ENCODE measurements at places on chromosomes 1 and 21.

DNA sequence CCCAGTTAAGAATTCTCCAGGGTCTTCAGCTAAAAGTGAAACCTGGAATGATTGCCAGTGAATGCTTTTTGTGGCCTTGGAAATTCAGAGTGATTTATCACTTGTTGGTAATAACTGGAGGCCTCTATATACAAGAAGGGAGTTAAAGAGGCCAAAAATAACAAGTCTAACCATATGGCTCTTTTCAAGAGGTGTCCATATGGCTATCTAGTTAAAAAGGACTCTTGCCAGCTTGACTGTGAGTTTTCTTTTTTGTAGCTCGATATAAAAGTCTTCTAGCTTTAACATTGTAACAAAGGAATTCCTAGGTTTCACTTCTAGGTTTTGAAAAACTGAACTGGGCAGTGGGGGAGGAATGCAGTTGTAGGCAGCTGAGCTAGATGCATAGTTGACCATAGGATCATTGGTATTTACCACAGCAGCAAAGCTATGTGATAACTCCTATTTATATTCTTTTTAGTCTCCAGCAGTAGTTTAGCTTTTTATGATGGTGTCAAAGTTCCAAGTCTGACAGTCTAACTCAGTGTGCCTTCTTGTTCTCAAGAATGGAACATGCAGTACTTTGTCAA is 44.4 kb downstream of the CACHD1 start:
- no peak for DNase-seq

GRCh38 chr1:58848818-58849411 is 65.1 kb upstream of the JUN start:
- no peak for DNase-seq

DNA sequence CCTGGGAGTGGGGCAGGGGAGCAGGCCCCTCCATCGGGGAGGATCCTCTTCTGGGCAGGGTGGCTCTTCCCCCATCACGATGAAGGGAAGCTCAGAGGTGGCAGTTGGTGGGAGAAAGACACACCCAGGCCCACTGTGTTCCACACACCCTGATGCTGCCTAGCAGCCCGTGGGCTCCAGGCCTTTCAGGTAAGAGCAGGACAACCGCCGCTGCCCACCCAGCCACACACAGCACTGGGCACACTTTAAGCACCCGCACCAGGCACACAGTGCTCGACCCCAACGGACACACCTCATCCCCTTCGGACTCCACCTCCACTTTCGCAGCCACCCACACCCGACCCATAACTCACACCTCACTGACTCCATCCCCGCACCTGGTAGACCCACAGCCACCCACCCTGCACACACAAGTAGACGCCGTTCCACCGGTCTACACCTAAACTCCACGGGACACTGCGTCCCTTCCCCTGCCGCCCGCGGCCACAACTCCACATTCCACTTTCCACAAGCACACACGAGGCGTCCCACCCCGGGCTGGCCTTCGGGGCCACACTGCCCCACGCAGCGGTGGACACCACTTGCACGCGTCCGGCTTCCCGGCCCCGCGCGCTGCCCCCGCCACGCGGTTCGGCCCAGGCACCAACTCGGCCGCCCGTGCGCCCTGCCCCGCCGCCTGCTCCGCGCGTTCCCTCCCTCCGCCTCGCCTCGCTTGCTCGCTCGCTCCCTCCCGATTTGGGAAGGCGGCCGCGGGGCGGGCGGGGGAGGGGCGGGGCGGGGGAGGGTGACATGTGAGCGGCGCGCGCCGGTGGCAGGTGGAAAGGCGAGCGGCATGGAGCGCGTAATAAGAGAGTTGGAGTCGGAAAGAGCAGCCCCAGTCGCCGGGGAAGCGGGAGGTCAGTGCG is at the start of gene KCNQ4:
Gene KCNQ4 (plus strand): TSS at position 787 of the 905 bp plus-strand sequence. CDS start 307 bp downstream, outside the sequence.
- DNase-seq, result no peak

GRCh38 chr1:206742719-206743383 is 27.7 kb upstream of the IL19 start:
- no peak for DNase-seq

GRCh38 chr1:104706631-104707147 is 957.0 kb downstream of the AMY1C start:
- DNase-seq, result no peak

GRCh38 chr1:192534666-192535065 is 40.9 kb upstream of the RGS1 start:
- DNase-seq, result no peak

DNA sequence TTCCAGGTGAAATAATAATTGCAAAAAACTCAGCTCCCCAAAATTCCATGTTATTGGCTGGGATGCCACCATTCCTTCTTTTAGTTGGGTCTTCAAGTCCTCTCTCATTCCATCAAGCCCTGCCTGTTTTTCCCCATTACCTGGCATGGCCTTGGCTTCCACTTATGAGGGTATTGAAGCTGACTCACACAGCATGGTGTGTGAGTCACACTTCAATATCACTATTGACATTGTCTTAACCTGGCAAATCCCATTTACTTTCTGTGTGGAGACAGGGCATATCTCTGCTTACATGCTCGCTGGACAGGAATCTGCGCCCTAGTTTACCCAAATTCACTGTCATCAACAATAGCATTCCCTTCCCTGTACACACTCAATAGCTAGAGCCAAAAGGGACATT is 1806.8 kb downstream of the BRINP3 start:
- DNase-seq, result no peak

- no peak for DNase-seq
These were observed 52.4 kb downstream of the KCNJ6 start for GRCh38 chr21:37863842-37864241.

DNA sequence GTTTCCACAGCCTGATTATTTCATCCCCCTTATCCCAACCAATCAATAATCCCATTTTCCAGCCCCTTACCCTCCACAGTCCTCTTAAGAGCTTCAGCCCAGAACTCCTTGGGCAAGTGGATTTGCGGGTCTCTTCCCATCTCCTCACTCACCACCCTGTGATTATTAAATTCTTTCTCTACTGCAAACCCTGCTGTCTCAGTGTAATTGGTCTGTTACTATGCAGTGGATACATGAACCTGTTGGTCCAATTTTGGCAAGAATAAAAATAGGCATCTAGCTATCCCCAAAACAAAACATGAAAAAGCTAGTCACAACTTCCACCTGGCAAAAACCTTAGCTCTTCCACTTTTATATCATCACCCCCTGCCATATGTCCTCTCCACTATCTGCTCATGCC is 36.2 kb upstream of the TNFSF4 start:
- no peak for DNase-seq

DNA sequence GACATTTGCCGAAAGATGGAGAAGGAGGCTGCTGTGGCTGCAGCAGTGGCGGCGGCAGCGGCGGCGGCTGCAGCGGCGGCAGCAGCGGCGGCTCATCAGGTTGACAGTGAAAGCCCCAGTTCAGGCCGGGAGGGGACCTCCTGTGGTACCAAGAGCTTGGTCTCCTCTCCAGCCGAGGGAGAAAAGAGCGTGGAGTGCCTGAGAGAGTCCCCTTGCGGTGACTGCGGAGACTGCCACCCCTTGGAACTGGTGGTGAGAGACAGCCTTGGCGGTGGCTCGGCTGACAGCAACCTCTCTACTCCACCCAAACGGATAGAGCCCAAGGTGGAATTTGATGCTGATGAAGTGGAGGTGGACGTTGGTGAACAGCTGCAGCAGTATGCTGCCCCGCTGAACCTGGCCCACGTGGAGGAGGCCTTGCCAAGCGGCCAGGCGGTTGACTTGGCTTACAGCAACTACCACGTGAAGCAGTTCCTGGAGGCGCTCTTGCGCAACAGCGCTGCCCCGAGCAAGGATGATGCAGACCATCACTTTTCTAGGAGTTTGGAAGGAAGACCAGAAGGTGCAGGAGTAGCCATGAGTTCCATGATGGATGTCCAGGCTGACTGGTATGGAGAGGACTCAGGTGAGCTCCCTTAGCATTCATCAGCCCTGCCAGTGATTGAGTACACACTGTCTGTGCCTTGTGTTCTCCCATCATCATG is 6.3 kb downstream of the ZBTB8B start:
- DNase-seq, result no peak

DNA sequence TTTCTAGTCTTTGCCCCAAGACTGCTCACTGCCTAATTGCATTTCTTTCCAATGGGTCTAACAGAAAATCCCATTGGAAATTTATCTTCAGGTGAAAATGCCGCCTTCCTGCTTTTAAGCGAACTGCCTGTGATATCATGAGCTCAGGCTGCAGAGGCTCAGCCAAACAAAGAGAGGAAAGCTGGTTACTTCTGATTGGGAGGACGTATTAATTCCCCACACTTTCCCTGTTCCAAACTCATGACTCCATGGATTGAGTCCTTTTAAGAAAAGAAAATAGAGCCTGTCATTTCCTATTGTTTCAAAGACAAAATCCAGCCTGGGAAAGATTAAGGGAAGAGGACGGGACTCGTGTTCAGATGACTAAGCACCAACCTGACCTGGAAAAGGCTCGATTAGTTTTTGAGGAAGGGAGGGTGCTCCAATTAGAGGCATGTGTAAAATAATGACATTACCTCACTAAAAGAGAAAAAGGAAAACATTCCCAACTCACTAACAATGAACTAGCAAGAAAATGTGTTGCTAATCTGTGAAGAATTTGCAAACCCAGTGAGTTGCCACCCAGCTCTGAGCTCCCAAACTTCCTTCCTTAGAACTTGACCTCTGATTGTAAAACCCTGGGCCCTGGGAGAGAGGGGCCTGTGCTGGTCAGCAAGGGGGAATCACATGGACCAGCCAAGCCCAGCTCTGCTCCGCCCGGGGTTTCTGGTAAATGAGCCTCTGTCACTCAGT is 61.2 kb downstream of the TCP10L start:
- no peak for DNase-seq

DNA sequence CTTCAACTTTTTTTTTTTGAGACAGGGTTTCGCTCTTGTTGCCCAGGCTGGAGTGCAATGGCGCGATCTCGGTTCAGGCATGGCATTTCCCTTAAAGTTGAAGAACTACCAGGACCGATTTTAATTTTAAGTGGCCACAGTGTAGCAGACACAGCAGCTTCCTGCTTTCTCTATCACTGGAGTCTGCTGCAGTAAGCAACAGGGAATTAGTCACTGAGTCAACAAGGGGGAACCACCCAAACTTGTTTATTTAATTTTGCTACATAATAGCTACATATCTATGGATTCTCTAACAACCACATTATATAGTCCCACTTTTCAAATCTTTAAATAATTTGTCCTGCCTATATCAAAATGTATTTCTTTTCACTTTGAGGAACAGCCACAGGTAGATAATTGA is 12.5 kb upstream of the TNNI3K start:
- DNase-seq, result no peak

DNA sequence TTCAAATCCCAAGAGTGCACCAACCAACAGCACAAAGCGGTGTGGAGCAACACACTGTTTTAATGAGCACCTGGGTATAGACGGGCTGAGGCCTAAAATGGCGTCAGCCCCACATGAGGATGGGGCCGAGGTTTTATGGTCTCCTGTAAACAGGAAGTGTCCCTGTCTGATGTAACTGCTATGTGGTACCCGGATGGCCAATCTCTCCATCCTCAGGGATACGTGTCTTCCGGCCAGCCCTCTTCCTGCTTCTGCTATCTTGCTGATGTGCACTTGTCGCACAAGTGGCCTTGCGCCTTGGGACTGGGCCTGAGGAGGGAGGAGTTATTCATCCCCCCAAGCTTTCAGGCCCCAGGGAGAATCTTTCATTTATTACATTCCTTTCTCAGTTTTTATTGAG is 73.5 kb downstream of the CNST start:
- no peak for DNase-seq

DNA sequence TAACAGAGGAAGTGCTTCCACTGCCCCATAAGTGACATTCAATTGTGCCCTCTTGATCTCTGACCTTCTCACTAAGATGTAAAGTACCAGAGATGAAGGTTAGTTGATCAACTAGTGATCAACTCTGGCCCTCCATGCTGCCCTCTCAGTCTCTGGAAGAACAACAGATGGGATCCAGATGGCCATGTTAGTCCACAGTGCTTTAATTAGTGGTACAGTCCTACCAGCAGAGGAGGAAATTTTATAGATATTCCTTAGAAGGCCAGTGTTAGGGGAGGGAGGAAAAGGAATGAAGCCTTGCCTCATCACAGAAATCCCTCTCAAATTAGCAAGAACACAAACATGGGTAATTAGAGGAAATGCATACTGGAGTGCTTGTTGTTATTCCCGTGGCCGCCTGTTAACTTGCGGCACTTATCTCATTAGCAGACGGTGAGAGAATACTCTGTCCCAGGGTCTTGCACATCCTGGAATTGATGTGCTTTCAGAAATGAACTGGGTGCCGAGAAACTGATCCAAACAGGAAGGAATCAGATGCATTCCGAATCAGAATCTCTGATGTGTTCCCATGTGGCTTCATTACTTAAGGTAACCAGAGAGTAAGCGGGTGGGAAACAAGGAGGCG is 91.1 kb upstream of the RGS4 start:
- DNase-seq, result no peak

GRCh38 chr1:67792741-67793458 is 40.4 kb downstream of the GNG12 start:
- DNase-seq, result no peak

DNA sequence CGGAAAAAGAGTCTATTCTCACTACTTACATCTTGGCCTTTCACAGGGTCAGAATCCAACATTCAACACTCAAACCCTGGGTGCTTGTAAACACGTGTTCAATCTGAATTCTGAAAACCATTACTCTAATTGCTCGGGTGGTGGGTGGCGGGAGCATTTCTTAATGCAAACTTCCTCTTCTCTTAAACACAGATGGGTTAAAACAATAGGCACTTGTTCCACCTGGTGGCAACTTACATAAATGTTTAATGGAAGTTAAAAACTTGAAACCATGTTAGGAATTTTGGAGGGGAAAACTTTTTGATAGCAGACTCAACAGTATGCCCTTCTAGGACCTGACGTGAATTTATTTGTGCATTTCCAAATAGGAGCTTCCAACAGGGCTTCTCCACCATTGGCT is 23.4 kb upstream of the TDRD10 start:
- DNase-seq, result no peak

GRCh38 chr1:209316929-209317328 is 266.6 kb upstream of the CAMK1G start:
- no peak for DNase-seq

GRCh38 chr1:153841463-153841994 is 66.3 kb downstream of the SLC27A3 start:
- no peak for DNase-seq

DNA sequence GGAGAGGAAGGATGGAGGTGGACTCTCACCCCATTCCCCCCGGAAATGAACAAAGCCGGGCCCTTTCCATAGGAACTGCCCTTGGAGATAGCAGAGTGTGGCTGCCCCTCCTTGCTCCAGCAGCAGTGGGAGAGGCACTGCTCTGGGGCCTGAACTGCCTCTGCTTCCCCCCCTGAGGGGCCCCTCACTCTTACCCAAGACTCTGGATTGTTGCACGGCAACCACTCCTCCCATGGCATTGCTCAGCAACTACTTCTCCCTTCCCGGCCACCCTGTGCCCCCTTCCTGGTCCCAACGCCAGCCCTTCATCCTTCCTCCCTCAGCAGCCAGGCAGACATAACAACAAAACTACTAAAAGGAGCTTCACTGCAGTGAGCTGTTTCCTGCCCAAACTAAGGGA is 3.0 kb upstream of the ACKR1 start:
- DNase-seq, result no peak

Measured in iPS DF 6.9 (cell line).